ENCODE measurements at places on chromosomes 7 and 10. TPM values are rescaled to one million over a fixed set of nuclear protein-coding genes. Genes with fewer than 3 reads are reported as not detected.

- DNase-seq: no peak
Observed at GRCh38 chr10:67151471-67151870, 225.6 kb downstream of the LRRTM3 start.

GRCh38 chr10:125370578-125370977 is 210.2 kb upstream of the CTBP2 start:
- no peak for DNase-seq

Gene FFAR4
- not detected for total RNA-seq

Gene FOXP2
- 0.37 TPM for total RNA-seq

Gene CPA5
- total RNA-seq: not detected

GRCh38 chr7:51369746-51370145 is 53.1 kb upstream of the COBL start:
- peak; percentile 58 for DNase-seq

- DNase-seq: no peak
Observed at GRCh38 chr10:128854204-128854603, 612.8 kb upstream of the MGMT start.

GRCh38 chr10:128186959-128187787 is 61.0 kb upstream of the MKI67 start:
- no peak for DNase-seq

Gene CADPS2
- 40.8 TPM for total RNA-seq

GRCh38 chr7:35380739-35381224 is 126.9 kb upstream of the TBX20 start:
- DNase-seq: no peak

Gene SPACDR
- not detected for total RNA-seq

DNA sequence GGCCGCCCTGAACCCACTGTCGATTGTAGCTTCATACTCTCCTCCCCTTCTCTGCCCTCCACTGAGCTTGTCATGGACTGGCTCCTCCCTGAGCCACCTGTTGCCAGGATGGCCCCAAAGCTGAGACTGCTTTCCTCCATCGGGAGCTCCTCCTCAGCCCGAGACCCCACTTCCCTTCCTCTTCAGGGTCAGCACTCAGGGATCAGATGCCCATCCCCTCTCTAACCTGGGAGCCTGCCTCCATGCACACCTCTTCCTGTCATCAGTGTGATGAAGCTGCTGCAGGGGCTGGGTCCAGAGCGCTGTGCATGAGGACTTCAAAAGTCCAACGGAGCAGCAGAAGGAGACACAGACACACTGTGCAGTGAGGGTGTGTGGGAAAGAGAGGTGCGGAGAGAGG is 201.1 kb downstream of the WDR37 start:
- no peak for DNase-seq

DNA sequence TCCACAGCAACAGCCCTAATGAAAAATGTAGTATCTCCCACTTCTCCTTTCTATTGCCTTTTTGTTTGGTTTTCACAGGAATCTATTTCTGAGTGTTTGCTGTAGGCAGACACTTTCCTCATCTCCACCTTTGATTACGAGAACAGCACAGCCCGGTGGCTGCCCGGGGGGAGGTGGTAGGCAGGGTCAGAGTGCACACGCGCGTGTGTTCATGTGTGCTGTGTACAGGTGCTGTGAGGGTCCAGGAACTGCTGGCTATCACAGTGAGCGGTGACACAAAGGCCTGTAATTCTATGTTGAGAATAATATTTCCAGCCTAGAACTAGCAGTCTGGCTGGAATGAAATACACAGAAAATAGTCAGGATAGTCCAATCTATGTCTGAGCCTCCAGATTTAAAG is 212.8 kb downstream of the ADARB2 start:
- DNase-seq: no peak

DNA sequence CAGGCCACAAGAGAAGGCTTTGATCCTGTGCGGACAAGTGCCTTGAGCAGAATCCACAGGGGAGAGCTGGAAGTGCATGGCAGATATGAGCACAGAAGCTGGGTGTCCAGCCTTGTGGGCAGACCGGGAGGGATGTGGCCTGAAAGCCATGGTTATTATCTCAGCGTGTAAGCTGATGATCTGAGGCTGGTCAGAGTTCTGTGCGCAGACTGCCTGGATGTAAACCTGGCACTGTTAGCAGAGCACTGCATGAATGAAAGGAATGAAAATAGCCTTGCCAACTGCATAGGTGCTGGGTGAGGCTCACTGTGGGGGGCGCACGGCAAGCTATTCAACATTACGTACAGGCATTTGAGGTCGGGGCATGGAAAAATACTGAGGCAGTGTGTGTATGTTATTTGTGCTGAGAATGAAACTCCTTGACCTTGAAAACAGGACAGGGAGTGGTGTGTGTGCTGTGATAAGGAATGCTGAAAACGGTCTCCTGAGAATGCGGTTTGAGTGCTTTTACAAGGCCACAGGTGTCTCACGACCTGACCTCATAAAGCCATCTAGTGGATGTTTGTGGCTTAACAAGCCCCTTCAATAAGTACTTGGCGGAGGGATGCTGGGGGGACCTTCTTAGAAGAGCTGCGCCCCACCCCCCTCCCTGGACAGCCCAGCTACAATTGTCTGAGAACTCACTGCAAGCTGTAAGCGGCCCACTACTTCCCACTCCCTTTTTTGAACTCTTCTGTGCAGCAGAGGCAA is 18.7 kb downstream of the AKR1C1 start:
- peak; percentile 30 for DNase-seq

Gene SHLD2
- 32.6 TPM for total RNA-seq

- DNase-seq: peak; percentile 30
Observed at GRCh38 chr10:77716458-77717317, 79.1 kb upstream of the KCNMA1 start.
